T-helper 22 cell (primary cell): ENCODE measurements at places on chromosomes 7 and 10.

DNA sequence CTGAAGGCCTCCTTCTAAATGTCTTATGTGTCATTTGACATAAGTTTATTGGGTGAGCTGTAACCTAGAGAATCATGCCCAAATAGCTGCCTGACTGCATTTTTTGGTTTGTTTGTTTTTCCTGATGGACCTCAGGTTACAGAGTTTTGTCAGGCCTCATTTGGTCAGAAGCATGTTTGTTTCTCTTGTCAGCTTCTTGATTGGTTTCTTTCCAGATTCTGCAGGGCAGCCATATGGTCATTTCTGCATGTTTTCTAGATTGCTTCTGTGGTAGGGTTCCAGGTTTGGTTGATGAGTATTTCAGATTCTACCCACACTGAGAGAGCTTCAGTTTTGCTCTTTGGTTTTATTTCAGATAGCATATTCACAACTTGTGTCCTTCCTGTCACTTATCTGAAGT, 28.0 kb downstream of the GLCCI1 start:
- no peak for DNase-seq

DNA sequence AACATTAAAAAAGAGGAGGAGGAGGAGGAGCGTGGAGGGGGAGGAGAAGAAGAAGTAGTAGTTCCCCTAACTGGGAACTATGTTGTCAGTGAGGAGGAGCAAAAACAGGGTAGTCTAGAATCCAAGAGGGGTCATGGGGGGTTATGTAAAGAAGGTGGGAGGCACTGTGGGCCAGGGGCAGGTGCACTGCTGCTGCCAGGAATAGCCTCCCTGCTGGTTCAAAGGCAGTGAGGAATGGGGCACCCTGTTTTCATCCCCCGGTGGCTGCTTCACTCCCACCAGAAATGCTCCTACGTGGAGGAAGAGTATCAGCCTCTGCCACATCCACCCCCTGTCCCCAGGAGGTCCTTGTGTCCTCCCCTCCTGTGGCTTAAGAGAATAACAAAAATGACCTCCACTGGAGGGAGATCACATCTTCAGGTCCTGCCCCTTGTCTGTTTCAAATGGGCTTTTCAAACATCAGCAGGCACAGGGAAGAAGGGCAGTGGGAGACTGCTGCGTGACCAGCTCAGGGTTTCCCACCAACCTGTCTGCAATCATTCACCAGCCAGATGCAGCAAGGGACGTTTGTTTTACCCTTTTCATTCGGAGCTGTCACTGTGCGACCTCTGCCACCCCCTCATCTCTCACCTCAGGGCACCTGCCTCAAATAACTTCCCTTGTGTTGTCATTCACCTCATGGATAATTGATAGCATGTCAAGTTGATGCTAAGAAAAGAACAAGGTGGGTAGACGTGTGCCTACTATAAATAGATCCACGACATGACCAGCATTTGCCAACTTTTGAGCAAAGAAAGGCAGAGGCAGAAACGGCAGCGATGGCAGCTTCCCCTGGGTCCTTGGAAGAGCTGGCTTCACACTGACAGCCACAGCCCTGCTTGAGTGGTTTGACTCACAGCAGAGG, 92.6 kb downstream of the DGKI start:
- no peak for DNase-seq

DNA sequence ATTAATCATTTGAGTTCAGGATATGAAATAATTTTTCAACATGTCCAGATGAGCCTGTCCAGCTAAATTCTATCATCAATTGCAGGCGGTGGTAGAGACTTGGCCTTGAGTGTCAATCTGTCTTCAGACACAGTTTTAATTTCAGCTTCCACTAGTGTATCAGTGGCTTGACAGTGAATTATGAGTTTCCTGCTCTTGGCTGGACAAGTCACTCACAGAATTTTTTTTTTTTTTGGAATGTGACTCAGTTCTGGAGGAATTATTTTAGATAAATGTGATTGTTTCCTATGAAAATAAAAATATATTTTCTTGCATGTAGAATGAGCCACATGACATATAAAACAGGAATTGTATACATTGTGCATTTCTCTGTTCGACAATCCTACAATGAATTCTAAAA, 319.9 kb upstream of the AKR1E2 start:
- no peak for DNase-seq

DNA sequence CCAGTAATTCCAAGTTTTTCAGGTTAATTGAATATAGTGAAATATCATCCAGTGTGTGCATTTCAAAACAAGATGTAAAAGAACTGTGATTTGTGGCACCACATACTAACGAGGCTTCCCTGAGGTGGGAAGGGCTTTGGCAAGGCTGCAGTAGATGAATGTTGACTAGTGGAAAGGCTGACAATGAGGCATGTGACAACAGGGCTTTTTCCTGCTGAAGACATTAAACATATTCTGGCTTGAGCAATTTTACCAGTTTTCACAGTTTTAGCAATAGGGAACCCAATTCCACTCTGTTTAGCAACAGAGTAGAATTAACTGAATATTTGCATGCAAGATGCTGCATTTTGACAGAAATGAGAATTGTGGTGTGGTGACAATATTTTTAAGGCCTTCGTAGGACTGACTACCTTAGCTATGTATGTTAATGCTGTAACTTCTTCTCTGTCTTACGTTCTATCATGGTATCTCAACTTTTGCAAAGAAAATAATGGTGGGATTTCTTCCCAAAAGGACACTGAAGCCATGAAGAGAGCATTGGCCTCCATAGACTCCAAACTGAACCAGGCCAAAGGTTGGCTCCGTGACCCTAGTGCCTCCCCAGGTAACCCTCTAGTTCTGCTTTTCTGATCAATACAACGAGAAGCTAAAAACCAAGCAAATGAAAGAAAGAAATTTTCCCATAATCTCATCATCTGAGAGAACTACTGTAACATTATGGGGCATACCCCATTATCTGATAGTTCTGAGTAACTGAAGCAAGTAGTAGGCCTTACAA, 68.5 kb downstream of the AP3M1 start:
- DNase-seq = no peak

DNA sequence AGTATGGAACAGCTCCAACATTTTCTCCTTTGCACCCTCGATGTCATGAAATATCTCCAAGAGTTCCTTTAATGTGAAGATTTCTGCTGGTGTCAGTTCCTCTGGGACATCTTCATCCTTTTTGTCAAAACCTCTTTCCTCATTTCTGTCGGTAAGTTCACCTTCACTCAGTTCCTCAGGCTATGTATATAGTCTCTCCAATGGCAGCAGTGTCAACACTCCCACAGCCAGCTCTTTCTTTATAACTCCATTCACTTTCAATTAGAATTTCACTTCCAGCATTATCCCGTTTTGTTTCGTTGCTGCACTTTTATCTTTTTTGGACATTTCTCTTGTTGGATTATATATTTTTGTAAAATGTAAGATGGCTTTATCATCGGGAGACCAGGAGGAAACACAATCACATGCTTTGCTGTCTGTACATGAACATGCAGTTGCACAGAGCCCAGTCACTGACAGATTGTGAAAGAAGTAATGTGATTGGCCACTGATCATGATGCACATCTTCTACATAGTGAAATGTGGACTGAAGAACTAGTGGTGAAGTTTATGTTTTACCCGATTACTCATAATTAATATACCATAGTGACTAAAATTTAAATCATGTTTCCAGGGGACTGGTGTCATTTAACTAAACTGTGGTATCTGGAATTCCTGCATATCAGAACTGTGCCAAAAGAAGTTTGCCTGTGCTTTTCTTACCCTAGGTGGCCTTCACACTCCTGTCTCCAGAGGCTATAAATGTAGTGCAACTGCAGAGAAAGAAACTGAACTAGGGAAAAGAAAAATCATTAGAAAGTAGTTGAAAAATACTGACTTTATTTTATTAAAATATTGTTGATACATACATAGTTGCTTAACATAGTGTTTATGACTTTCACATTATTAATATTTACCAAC, 289.6 kb downstream of the PPP1R3A start:
- no peak for DNase-seq

- no peak for DNase-seq
Observed at GRCh38 chr7:37541810-37542443, 93.3 kb upstream of the ELMO1 start.

DNA sequence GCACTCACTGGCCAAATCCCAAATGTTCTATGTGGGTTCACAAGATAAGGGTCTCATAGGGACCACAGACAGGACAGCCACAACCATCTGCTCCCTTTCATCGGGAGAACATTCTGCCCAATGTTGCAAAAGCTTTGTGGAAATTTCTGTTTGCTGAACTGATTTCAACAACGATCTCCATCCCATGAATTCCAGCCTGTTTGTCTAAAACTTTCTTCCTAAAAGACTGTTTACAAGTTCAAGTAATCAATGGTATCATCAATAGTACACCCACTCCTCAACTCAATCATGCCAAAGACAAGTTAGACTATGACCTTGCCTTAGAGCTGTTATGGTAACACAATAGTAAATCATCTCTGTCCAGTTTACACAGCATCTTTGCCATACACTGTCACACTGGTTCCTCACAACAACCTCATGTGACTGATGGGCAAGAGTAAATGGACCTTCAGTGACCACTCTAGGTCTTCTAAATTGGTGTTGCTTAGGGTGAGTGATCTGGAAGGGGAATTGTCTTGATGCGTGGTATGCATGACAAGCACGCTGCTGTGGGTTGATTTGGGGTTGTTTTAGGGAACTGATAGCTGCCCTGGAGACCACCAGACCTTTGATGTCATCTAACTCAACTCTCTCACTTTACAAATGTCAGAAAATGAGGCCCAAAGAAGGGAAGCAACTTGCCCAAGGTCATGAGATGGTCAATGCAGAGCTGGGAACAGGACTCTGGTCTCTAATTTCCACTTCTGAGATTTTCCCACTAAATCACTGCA, 95.1 kb downstream of the PPP1R3C start:
- no peak for DNase-seq

GRCh38 chr10:13915710-13916109, 328.9 kb downstream of the PRPF18 start:
- DNase-seq = no peak

DNA sequence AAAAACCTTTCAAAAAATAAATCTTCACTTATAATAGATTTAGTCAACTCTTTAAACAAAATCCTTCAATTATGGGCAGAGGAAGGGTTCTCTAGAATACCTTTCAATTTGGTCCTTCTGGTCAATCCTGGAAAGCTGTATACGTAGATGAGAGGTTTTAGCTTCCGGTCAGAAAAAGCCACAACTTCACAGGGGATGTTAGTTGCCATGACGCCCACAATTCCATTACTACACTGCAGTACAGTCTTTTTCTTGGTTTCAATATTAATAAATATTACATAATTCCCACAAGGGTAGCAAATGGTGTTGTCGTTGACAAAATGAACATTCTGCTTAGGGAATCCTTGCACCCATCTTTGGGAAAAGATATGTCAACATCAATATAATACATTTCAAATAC, 1.7 kb downstream of the CFAP43 start:
- DNase-seq = no peak

DNA sequence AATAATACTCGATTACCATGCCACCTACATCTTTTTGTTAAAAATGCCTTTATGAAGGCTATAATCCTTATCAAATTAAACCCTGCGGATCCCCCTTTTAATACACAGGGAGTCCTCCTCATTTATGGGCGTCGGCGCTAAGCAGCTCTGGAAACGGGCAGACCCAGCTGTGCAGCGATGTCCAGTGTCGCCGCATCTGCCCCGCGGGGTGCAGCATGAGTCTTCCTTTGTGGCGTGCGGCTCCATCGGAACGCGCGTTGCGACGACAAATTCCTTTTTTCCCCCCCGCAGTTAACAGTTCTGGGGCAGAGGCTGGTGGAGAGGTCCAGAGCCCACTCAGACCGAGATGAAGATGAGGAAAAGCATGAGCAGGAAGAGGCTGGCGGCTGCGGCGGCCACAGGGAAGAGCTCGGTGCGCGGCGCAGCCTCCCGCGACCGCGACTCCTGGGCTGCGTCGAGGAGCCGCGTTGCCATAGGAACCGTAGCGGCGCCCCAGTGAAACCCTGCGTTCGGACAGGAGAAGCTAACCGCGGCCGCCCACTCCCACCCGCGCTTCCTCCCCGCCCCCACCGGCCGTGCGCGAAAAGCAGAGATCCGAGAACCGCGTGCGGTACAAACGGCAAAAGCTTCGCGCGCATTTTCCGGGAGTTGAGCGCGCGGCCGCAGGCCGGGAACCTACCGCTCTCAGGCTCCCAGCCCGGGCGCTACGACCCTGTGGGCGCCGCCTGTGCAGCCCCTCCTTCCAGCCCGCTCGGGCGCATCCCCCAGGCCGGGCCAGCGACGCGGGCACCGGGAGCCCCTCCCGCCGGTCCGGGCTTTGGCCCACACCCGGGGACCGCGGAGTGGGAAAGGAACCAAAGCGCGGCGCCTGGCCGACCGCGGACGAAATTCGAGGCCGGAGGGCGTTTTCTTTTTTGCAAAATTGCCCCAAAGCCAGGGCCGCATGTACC, 130.6 kb downstream of the SPAG6 start:
- DNase-seq = no peak

DNA sequence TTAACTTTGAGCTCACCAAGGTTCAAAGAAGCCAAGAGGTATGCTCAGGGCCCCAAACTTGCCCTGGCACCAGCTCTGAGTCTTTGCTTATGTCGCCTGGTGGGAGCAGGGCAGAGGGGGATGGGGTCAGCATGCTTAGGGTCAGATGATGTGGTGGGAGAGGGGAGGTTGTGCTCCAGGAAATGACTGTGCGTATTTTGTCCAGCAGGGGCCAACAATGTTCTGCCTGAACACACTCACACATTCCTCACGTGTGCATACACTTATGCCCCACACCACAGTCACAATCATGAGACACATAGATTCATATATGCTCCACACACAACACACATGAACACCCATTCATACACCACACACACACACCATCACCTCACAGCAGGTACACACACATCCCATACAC, 4.4 kb upstream of the RAMP3 start:
- no peak for DNase-seq
